ENCODE measurements at places on chromosomes 3 and 15. TPM values are rescaled to one million over a fixed set of nuclear protein-coding genes. Genes with fewer than 3 reads are reported as not detected.

Gene SNURF
- 12.1 TPM for total RNA-seq

Gene MKRN2OS
- total RNA-seq = not detected

DNA sequence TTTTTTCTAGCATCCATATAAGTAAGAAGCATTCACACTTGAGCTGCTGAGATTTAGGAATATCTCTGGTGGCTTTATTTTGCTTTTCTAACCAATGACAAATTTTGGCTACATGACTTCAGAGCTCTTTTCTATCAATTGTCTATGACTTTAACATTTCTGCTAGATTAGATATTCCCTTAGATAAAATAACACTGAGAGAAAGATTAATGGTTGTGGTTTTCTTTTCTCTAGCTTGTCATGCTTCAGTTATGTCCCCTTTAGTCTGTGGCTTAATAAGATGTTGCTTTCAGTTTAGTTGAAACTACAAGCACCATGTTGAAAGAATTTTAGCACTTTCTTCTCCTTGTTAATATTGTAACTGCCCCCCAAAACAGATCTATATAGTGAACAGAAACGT is 665.6 kb upstream of the CCDC54 start:
- DNase-seq = no peak

DNA sequence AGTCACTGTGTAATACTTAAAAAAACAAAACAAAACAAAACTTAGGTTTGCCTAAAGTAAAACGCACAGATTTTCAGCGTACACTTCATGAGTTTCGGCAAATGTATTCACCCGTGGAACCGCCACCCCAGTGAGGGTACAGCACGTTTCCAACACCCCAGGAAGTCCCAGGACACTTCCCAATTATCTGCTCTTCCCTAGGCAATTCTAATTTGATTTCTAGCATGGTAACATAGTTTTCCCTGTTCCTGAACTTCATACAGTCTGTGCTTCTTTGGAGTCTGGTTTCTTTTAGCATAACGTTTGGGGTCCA is 497 bp upstream of the CLASP2 start:
- no peak for DNase-seq

GRCh38 chr3:108475220-108475782 is 35.1 kb downstream of the MYH15 start:
- DNase-seq = no peak

Measured in neural crest cell (in vitro differentiated cells).